ENCODE measurements at places on chromosomes 2 and 18.

DNA sequence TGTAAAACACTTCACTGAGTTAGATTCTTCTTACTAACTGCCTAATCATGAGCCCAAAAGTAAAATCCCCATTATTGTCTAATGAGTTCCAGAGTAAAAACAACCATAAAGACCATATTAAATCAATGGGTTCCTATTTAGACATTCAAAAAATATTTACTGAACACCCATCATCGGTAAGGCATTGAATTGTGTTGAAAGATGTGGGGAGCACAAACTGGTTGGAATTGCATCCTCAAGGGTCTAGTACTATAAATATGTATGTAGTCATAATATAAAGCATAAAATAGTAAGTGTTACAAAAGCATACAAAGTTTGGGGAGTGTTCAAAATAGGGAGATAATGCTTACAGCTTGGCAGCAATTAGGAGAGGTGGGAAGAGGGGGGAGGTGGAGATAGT lies 3.0 kb upstream of the MARCHF4 start:
- DNase-seq, result no peak

DNA sequence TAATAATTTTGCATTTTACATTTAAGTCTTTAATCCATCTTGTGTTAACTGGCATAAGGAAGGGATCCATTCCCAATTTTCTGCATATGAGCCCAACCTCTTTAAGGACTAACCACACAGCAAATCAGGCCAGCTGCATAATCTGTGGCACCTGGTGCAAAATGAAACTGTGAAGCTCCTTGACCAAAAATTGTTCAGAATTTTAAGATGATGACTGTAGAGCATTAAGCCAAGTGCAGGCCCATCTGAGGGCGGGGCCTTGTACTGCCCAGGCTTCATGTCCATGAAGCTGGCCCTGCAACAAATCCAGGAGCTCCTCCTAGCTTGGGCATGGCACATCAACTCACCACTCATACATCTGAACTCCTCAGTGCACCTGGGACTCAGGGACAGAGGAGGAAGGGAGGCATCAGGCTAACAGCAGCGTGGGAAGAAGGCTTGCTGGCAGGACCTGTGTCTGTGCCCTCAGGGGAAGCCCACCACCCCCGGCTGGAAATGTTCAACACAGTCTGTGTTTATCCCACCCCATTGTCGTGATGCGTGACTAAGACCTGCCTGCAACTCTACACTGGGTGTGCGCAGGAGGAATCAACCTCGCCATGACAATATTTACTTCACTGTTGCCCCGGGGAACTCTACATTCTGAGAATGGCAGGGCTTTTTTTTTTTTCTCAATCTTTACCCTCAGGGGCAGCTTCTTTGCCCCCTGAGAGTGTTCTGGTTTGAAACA lies 128.9 kb upstream of the SIX2 start:
- no peak for DNase-seq

DNA sequence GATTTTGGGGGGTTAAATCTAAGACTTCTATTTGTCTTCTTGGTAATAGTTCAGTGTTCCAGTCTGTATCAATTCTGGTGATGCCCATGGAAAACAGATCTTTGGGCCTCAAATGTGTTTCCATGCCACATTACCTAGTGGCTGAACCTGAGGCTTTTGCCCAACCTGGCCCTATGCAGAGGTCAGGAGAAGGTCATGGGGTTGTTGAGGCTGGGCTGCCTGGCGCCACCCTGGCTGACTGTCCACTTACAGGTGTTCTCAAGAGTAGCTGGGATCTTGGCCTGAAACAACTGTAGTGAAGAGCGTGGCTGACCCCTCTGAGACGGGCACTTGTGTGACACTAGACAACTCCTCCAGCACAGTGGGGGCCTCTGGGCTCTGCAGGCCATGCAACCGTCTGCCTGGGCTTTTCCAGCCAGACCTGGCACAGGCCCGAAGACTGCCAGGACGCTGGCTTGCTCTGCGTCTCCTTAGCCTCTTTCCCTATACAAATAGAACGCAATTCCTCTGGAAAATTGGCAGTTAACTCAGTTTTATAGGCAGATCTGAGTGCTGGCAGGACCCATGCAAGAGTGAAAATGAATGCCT lies 127.8 kb downstream of the TRIM43 start:
- no peak for DNase-seq

- no peak for DNase-seq
These were observed 47.9 kb upstream of the MAT2A start for GRCh38 chr2:85490861-85491755.

DNA sequence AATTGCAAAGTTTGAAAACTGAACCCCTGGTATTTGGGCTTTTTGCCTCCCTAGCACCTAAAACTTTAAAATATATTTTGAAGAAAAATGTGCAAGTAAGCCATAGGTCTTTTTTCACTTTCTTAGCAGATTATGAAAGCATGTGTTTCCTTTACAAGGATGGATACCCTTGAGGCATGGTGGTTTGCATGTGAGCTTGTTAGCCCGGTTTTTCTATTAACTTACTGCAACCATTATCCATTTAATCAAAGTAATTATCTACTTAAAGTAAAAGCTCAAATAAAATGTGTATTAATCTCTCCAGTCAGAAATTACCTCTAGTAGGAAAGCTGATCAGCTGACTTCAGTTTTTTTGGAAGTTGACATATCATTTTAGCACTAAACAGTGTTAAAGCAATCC lies 140.6 kb downstream of the EML6 start:
- DNase-seq, result no peak

GRCh38 chr18:22710673-22711191 lies 222.4 kb upstream of the RBBP8 start:
- DNase-seq, result no peak

- no peak for DNase-seq
These were observed 110.6 kb downstream of the PLEKHM3 start for GRCh38 chr2:207914716-207915115.

GRCh38 chr18:49850636-49851035 lies 37.3 kb upstream of the ACAA2 start:
- DNase-seq, result no peak

DNA sequence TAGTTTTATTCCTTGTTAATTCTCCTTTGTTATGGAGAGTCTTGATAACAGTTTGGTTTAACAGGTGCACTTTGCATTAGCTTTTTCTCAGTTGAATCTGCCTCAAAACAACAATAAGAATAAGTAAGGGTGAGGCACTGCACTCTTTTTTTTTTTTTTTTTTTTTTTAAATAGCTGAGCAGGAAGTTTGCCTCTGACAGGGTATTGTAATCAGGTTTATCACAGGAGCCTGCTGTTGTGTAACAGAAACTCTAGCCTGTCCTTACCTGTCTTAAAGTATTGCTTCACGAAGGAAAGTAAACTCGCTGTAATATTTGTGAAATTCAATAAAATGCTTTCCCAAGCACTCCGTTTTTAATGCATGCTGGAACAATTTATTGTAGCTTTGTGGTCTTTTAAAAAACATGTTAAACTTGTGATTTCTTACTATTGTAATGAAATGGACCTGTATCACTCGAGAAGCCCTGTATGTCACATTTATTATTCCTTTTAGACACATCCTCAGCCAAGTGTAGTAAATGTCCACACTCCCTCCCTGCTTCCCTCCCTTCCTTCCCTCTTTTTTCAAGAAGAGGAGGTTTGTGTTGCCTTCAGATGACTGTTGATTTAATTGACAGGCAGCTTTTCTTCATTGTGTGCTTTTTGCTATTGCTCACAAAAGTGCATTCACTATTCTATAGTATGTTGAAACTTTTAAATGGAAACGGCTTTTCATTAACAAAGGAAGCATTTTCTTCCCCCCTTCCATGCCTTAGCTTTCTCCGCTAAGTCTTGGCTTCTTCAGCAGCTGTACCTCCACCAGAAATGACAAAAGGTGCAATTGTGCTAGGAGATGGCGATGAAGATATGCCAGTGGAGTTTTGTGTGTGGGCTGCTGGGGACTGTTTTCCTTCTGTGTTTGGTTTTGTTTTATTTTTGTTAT lies 52.7 kb downstream of the TAF1B start:
- DNase-seq, result no peak

DNA sequence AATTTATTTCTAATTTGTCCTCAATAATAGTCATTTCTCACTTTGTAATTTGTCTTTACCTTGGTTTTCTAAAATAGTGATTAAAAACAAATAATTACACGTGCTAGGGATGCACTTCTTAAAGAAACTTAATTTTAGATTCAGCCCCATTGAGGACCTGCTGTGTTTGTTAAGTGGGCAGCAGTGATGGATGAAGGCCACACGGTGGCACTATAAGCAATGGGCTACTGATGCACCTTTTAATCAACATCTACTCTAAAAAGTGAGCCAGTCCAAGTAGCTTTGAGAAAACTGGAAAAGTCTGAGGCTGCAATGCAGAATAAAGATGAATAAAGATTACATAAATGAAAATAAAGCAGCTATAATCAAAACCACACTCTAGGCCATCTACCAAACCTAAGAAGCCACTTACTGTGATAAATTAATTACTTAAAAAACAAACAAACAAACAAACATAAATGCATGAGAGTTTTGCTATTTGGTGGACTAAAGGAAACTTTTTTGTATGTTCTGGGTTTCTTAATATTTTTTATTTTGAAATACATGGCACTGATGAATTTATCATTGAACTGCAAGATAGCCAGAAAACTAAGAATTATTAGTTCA lies 89.3 kb downstream of the PDE11A start:
- peak; percentile 16 for DNase-seq

GRCh38 chr2:156399224-156399949 lies 36.8 kb upstream of the GPD2 start:
- DNase-seq, result no peak
